ENCODE measurements at places on chromosomes 2 and 18. TPM values are rescaled to one million over a fixed set of nuclear protein-coding genes. Genes with fewer than 3 reads are reported as not detected.

GRCh38 chr2:192544371-192544955, 349.7 kb upstream of the TMEFF2 start:
- DNase-seq: no peak

- no peak for DNase-seq
Measured at GRCh38 chr2:199535445-199536177, 77.9 kb upstream of the SATB2 start.

DNA sequence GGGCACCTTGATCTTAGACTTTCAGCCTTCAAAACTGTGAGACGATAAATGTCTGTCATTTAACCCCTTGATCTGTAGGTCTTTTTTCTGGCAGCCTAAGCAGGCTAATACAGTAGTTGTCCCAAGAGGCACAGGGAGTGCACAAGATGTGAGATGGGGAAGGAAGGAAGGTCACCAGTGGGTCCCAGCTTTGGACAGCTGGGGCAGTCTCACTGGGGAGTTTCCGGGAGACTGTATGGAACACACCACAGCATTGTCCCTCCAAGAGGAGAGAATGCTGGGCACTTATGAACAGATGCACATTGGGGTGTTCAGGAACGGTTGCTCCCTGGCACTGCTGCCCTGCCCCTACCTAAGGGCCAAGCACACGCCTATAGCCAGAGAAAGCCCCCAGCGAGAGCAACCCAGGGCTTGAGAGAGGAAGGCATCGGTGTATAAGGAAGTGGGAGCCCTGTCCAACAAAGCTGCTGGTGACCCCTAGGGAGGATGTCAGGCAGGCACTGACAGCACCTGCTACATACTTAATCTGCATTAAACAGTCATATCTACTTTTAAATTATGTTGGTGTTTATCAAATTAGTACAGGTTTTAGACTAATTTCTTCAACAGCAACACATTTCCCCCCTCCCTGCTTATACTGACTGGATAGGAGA, 11.6 kb upstream of the NCK2 start:
- no peak for DNase-seq

DNA sequence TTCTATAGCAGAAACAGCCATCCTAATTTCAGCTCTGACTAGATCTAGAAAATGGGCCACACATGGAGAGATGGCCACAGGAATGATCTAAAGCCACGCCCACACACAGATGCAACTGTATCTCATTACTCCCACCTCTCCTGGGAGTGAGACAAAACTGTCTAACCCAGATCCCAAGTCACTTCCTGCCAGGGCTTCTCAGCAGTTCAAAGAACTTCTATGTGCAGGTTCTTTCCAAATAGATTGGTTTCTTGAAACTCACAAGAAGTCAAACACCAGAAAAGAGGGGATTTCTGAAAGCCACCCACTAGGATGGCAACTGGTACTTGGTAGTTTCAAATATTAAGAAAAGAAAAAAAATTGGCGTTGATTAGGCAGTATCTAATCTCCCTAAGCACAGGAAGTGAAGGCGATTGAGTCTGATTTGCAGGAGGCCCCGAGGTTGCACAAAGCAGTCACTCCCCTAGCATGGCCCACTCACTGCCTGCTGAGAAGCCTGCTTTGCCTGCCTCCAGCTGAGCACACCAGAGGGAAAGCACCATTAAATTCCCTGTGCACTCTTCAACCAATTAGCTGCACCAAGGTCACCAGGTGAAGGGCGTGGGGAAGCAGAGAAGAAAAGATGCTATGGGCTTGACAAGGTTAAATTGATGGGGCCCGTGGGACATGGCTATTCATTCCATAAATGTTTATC, 51.1 kb downstream of the PAPOLG start:
- no peak for DNase-seq

- no peak for DNase-seq
Measured at GRCh38 chr2:11904029-11904428, 157.6 kb downstream of the LPIN1 start.

DNA sequence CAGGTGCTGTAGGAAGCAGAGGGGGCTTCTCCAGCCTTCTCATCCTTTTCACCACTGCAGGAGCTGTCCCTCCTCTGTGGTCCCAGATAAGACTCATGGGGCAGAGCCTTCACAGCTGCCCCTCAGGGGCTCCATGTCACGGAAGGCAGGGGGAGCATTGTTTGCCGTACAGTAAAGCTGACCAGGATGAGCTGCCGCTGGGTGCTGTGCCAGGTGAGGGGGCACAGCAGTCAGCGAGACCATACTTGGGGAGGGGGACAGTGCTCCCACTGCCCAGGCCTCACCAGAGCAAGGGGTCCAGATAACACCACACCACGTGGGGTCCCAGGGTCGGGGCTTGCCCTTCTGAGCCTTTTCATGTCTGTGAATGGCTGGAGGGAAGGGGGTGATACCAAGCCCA, 46.3 kb downstream of the PLEKHB2 start:
- DNase-seq: no peak

- no peak for DNase-seq
Measured at GRCh38 chr2:11127761-11128160, 27.5 kb upstream of the SLC66A3 start.

DNA sequence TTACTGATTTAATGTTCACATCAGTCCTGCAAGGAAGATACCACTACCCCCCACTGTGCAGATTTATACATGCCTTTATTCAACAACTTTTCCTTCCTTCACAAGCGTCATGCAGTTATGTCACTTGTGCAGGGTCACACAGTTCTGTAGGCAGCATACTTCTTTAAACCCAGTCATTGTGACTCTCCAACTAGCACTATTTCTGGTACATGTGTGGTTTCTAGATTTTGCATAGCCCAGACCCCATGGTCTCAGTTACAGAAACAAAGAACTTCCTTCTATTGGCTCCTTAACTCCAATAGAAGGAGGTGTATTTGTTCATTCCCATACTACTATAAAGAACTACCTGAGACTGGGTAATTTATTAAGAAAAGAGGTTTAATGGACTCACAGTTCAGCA, 333.1 kb downstream of the ZNF516 start:
- no peak for DNase-seq

DNA sequence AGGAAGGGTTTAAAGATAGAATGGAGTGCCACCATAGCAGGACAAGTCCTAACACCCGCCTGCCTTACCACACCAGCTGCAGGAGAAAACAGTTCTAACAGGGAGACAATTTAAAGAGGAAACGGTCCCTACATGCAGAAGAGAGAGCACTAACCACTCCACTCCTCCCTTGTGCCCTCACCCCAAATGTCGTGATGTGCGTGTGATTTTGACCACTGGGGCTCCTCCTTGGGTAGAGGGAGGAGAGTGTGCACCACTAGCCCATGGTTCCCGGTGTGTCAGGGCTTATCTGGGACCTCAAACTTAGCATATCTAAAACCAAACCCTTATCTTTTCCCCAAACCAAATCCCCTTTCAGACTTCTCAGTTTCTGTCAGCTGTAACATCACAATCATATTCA, 105.5 kb upstream of the CCDC68 start:
- no peak for DNase-seq

DNA sequence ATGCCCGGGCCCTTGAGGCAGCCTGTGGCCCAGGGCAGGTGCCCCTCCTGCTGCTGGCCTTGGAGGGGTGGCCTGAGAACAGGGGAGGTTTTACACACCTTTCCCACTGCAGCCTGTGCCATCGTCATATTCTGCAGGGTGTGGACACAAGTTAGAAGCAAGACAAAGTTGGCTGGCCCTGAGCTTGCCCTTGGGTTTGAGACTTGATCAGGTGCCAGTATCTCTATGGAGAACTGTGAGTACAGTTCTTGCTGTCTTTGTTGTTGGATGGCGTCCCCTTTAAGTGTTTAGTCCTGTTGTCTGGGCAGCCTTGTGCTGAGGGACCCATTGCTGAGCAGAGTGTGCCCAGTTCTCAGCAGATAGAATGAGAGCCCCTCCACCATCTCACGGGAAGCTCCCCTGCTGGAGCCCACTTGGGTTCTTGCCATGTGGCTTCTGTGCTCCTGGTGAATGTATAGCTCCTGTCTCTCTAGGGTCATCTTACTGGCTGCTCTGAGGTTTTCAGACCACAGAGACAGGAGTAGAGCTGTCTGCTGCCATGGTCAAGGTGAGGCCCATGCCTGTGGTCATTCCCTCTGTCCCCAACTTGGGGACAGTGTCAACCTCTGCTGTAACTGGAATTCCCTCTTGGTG, 115.9 kb downstream of the SH3RF3 start:
- no peak for DNase-seq

DNA sequence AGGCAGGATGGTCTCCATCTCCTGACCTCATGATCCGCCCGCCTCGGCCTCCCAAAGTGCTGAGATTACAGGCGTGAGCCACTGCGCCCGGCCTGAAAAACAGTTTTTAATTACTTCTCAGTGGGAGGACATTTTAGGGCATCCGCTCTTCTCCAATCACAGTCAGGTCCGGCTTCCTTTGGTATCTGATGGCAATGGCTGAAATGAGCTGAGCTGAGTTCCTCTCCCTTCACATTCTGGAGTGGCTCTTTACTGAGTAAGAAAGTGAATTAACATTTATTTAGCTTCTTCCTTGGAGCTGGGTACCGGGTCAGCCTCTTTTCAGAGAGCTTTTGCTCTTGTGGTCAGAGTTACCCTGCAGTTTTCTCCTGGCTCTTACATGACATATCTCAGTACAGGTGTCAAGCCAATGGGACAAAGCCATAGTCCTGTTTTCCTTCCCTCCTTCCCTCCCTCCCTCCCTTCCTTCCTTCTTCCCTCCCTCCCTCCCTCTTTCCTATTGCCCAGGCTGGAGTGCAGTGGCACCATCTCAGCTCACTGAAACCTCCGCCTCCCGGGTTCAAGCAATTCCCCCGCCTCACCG, 1.1 kb upstream of the TTC27 start:
- DNase-seq: no peak

DNA sequence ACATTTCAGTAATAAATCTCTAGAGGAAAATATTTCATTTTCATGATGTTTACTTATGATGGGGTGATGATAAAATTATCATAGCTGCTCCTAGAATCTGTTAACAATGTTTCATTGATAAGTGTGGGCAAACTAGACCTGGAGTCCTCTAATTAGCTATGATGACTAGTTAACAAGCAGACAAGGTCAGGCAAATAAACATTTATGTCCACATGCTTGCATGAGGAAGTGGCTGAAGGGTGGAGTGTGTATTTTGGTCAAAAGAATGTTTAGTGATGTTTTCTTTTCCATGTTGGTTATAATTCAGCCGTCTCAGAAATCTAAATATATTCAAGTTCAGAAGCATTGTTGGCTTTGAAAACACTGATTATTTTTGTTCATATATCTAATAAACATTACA, 99.9 kb upstream of the FN1 start:
- no peak for DNase-seq

DNA sequence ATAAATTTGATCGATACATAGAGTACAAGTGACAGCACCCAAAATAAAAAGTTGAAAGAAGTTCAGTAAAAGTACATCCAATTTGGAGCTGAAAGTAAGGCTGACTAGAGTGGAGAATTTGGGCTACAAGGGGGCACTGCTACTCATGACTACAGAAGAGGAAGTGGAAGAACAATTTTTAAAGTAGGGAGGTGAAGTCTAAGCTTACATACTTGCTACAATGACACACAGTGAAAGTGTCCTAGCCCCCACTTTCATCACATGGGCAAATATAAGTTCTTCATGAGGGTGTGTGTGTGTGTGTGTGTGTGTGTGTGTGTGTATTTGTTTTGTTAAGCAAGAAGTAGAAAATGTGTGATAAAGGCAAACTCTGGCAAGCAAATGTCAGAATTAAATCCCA, 45.7 kb downstream of the MAP3K2 start:
- DNase-seq: no peak

- DNase-seq: no peak
Measured at GRCh38 chr2:195779491-195779890, 122.5 kb downstream of the SLC39A10 start.

DNA sequence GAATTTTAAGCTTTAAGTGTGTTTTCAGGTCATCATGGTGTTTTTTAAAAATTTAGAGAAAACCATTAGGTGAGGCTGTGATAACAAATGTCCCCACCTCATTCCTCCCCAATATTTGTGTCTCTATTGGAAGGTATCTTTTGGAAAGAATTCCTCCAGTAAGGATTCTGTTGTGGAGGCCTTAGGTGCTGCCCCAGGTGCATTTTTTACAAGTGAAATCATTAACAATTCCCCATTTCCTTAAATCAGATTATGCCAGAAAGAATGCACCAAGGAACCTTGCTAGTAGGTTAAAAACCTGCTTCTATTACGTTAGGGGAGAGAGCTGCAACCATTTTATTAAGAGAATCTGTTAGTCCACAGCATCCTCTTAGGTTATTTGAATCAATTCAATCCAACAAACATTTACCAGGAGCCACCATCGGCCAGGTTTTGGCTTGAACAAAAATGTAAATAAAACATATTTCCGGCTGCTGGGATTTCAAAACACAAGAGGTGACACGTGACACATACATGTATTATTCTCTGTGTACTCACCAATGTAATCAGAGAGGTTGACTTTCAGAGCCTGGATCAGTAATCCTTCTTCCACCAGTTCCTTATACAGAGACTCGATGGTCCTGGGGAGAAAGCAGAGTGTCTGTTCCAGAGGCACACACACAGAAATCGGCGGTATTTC, 112.5 kb upstream of the ASB18 start:
- DNase-seq: no peak

DNA sequence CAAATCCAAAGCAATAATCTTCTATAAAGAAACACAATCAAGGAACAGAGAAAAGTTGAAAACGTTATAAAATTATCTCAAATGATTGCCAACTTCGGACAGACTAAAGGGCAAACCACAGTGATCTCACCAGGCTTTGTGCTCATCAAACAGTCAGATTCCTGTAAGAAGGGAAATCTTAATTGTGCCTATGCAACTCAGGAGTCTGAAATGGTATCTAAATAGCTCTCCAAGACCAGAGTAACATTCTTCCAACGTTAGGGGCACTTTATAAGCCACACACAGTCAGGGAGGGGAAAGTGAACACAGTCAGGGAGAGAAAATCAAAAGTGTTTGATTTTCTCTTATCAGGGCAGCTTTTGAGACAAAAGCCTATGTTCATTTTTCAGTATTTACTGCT, 29.4 kb downstream of the PLEKHM3 start:
- DNase-seq: no peak

- no peak for DNase-seq
Measured at GRCh38 chr2:124112206-124112605, 87.1 kb downstream of the CNTNAP5 start.

- no peak for DNase-seq
Measured at GRCh38 chr2:114373591-114373990, 68.8 kb upstream of the DPP10 start.

FSHR gene
- not detected for total RNA-seq

ACADL gene
- not detected for total RNA-seq

PARD3B gene
- 2.0 TPM for total RNA-seq

E2F6 gene
- 22.8 TPM for total RNA-seq

PROKR1 gene
- not detected for total RNA-seq

ADAM17 gene
- total RNA-seq: 39.2 TPM

ANO7 gene
- 0.84 TPM for total RNA-seq

WNT10A gene
- total RNA-seq: 1.5 TPM

HOXD9 gene
- total RNA-seq: not detected

ATP6V1B1 gene
- total RNA-seq: 0.74 TPM

PPP1R1C gene
- total RNA-seq: 17.8 TPM
